ENCODE measurements at places on chromosomes 4 and X.

- DNase-seq, result no peak
These were observed 74.7 kb upstream of the GATB start for GRCh38 chr4:151835467-151835866.

GRCh38 chrX:138034136-138034535 lies 468.2 kb downstream of the ZIC3 start:
- DNase-seq, result no peak

- DNase-seq, result no peak
These were observed 443.0 kb downstream of the PCDH10 start for GRCh38 chr4:133592106-133592505.

- DNase-seq, result no peak
These were observed 10.2 kb upstream of the KIAA0232 start for GRCh38 chr4:6772223-6772928.

DNA sequence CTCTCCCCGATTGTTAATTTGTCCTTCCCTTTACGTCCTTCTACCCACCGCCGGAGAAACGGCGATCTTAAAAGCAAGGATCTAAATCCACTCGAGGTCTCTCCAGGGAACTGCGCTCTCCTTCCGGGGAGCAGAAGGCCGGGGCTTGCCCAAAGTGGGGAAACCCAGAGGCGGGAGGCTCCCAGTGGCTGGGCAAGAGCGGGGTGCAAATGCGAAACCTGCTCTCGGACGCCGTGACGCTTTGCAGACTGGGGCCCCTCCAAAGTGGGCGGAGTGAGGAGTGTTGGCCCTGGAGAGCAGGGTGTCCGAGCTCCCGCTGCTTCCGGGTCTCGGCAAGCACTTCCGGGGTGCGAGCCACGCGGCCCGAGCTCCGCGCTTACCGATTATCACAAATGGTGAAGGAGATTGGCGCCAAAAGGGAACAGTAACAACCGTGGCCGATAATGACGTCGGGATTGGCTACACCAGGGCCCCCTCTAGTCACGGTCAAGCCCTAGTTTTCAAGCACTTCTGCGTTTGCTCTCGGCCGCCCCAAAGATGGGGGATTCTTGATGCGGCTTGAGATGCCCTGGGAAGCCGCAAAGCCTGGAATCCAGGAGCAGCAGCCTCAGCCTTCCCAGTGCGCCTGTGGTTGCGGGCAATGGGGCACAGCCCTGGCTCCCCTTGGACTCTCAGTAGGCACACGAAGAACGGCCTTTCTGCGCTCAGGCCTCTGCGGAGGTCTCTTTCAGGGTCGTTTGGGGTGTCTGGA lies 29.0 kb downstream of the HAND2 start:
- no peak for DNase-seq

DNA sequence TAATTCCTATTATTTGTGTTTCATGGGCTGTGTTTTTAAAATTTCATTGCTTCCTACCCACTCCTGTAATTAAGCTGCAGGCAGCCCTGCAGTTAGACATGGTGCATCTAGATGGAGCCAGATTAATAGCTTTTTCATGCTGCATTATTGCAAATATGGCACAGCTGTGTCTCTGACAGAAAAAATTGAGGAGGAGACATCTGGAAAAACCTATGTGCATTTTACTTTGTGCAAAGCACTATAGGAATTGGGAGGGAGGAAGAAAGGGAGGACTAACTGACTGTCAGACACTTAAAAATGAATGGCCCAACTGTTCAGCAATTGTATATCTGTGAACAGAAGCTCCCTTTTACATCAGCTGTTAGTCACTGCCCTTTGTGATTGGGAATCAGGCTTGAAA lies 8.1 kb upstream of the RPGR start:
- DNase-seq, result no peak

- DNase-seq, result no peak
These were observed 2.5 kb downstream of the NYX start for GRCh38 chrX:41449615-41450014.

- no peak for DNase-seq
These were observed 36.1 kb downstream of the COPS4 start for GRCh38 chr4:83071116-83071515.

- no peak for DNase-seq
These were observed 116.0 kb downstream of the ZNF827 start for GRCh38 chr4:145822581-145822980.

GRCh38 chrX:31099536-31100090 lies 27.8 kb upstream of the FTHL17 start:
- peak; percentile 16 for DNase-seq

GRCh38 chr4:129422277-129422676 lies 326.3 kb downstream of the C4orf33 start:
- no peak for DNase-seq

Measured in stimulated activated CD4-positive, alpha-beta T cell treated with anti-CD3 and anti-CD28 coated beads, Interleukin-15, amount 100 ng/mL, for 48 hours (primary cell).